A549 (cell line): ENCODE measurements at places on chromosomes 7 and 10.

DNA sequence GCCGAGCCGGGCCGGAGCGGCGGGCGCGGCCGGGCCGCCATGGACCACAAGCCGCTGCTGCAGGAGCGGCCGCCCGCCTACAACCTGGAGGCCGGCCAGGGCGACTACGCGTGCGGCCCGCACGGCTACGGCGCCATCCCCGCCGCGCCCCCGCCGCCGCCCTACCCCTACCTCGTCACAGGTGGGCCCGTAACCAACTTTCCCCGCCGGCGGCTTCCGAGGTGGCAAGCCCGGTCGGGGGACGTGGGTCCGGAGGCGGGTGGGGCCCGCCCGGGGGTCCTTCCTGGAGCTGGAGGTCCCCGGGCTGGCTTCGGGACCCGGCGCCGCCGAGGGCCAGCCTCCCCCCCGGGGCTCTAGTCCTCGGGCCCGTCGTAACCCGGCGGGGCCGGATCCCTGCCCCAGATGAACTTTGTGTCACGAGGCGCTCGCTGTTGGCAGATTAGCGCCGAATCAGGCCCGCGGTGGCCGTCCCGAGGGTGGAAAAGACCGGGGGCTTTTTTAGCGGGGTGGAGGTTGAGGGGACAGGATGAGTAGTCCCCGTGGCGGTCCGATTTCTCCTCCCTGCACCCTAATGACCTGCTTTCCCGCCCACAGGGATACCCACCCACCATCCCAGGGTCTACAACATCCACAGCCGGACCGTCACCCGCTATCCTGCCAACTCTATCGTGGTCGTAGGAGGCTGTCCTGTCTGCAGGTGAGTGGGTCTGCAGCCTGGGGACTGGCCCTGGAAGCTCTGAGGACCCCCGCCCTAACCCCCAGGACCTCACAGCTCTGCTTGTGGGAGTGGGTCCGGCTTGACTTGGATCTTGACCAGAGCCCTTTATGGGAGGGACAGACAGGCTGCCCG lies 496 bp downstream of the BRI3 start:
- DNase-seq: no peak

DNA sequence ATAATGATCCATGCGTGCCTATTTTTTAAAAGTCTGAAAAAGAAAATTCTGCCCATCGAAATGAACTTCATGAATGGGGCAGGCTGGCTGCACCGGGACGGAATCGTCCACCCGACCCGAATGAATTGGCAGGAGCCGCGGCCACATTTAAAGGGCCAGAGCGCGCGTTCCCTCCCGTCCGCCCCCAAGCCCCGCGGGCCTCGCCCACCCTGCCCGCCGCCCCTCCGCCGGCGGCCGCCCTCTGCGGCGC lies 319 bp upstream of the GATA3 start:
- DNase-seq: peak; percentile 64

GRCh38 chr7:26187380-26188205 lies 13.0 kb downstream of the HNRNPA2B1 start:
- DNase-seq: no peak

- DNase-seq: no peak
These were observed 18.0 kb upstream of the PPP2R2D start for GRCh38 chr10:131882590-131883451.

GRCh38 chr10:6621536-6621935 lies 41.5 kb upstream of the PRKCQ start:
- no peak for DNase-seq
